ENCODE measurements at places on chromosomes 3 and 15.
A peak's percentile ranks its signal among the peaks of the same experiment; 100 is the strongest.

GRCh38 chr3:178568155-178568731 lies 32.0 kb downstream of the KCNMB2 start:
- no peak for DNase-seq

DNA sequence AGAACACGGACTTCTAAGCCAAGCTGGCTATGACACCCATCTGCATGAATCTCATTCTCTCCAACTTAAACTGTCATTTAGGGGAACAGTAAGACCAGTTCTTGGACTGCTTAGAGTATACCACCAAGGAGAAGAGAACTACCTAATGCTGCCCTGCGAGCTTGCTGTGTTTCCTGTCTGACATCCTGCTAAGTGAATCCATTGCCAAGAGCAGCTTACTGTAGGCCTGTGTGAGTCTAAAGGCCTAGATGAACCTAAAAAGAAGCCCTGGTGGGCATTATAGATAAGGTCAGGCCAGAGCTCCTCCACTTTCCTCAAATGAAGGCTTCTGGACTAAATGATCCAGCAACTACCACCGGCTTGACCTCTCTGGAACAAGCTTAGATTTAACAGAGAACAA lies 15.0 kb downstream of the LZTFL1 start:
- no peak for DNase-seq

GRCh38 chr3:36904641-36905040 lies 40.2 kb downstream of the TRANK1 start:
- DNase-seq = no peak

DNA sequence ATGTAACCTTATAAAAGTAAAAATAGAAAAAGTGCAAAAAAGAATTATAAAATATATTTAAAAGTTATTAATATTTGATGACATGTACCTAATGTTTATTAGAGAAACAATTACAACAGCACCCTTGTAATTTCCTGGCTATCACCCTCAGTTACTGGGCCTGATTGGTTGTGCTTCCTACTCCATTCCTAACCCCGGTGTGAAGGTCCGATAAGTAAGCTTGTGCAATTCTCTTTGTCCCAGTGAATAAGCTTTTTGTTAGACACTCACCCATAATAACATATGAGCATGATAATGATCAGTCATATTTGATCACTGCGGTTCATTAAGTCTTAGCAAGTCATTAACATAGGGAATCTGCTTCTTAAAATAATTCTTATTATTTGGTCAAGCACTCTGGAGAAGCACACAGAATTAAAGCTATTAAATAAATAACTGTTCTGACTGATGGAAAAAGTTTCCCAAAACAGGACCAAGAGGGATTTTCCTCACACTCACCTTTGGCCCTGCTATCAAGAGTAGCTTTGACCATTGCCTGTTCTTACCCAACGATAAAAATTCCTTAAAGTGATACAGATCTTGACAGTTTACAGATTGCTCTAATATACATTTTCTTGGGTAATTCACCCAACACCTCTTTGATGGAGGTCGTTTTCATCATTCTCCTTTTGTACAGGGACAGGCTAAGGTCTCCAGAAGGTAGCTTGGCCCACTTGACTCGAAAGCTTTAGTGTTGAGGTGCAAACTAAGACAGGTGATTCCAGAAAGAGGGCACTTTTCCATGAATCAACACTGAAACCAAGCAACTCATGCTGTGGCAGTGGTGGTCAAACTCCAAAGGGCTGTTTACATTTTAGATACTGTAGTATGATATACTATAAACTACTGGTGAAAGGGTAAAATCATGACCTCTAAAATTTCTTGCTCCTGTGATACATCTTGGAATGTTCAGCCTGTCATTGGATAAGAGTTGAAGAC lies 543.0 kb upstream of the KCNMB2 start:
- DNase-seq = no peak

DNA sequence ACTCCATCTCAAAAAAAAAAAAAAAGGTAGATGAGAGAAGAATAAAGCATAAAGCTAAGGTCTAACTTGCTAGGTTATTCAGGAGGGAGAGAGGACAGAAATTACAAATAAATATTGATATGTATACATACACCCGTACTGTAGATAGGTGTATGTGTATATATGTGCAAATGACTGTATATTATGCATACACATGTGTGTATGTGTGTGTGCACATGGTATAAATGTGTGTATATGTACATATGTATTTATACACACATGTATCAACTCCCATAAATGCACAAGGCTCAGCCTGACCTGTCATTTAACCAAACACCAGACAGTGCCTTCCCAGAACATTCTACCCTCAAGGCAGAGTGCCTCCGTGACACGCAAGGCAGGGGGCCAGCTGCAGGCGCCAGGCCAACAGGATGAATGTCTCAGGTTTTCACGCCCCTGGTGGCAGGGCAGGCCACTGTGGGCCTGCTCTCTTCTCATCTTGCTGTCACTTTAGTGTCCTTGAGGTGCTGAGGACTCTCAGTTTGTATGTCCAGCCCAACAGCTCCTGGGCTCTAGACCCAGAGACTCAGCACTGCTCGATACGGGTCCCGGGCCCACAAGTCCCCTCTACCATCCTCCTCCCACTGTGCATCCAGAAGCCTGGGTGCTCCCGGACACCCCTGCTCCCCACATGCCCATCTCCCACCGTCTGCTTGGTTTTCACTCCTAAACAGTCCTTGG lies 40.4 kb downstream of the TM2D3 start:
- no peak for DNase-seq

DNA sequence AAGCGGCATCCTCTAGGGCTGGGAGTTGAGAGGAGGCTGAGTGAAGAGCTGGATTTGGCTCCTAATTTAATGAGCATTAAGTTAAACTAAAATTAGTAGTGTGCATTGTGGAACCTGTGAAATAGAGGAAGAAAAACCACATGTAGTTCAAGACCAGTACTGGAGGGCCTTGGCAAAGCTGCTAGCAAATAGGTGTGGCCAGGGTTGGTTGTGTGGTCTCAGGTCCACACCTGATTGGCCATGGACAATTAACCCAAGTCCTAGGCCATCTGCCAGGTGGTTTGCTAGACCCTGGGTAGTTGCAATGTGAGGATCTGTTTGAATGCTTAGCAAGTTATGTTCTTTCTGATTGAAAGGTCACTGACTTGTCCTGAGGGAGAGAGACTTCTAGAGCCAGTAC lies 275.5 kb downstream of the PDCD6IP start:
- no peak for DNase-seq

DNA sequence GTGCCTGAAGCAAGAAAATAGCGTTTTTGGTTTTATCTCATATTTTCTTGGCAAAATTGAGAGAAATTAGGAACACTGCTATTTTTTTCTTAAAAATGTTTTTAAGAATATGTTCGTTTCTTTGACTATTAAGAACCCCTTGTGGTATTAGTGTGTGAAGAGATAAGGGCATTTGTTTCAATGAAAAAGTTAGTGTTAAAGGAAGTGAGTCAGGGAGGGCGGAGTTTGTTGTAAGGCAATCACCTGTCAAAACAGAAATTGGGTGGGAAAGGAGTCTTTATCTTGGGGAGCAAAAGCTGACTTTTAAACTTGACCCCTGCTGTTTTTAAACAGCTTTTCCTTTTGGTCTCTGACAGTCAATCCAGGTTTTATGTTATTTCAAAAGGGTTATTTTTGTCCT lies 4.2 kb downstream of the RAP2B start:
- DNase-seq = no peak

- no peak for DNase-seq
Measured at GRCh38 chr3:14153663-14154062, 24.7 kb downstream of the XPC start.

- no peak for DNase-seq
Measured at GRCh38 chr3:32009957-32010356, 28.4 kb downstream of the ZNF860 start.

- no peak for DNase-seq
Measured at GRCh38 chr3:73028803-73029202, 32.2 kb downstream of the PPP4R2 start.

DNA sequence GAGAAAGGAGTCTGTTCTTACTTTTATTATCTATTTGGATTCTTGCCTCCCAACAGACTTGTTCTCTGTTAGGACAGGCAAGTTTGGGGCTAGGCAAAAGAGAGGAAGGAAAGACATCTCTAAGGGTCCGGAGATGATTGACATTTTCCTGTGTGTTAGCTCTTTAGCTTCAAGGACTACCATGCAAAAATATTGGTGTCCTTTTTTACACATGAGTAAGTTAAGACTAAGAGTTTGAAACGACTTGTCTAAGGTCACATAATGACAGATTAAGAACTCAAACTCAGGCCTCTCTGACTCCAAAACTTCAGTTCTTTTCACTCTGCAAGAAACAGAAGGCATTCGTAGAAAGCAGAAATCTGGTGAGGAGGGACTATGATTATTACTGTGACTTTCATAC lies 5.9 kb downstream of the LMCD1 start:
- no peak for DNase-seq

DNA sequence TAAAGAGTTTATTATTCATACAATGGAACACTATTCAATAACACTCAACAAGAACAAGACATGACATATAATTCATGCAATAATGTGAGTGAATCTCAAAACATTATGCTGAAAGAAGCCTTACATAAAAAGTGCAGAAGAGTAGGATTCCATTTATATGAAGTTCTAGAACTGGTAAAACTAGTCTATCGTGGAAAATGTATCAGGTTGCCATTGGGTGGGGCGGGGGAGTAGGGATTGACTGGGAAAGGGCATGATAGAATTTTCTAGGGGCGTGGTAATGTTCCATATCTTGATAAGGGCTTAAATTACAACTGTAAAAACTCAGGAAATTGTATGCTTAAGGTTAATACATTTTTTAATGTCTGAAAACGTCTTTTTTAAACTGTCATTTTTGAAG lies 247.9 kb downstream of the SATB1 start:
- DNase-seq = no peak

DNA sequence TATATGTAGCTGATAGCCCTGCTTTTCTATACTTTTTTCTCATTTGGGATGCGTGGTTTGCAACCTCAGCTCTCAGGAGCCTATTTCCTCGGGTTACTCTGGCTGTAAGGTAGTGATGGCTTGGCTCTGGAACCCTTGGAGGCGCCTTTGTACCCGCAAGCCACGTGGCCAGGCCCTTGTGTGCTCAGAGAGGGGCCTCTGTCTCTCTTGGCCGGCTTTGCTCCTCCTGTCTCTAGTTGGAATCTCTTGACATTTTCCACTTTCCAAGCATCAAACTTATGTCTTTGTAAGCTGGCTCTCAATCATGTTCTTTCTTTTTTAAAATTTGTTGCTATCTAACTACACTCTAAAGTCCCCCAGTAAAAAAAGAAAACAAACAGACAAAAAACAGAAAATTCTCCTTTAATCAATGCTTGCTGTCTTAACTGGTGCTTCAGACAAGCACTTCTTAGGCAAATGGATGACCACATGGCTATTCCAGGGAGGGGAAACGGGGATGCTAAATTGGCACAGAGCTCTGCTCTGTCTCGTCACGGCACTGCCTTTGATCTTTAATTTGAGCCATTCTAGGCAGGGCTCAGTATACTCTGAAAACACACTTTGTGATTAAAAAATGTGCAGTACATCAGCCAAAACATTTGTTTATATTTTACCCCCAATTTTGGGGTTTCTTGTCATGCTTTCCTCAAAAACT lies 180.4 kb upstream of the NR2E3 start:
- no peak for DNase-seq

DNA sequence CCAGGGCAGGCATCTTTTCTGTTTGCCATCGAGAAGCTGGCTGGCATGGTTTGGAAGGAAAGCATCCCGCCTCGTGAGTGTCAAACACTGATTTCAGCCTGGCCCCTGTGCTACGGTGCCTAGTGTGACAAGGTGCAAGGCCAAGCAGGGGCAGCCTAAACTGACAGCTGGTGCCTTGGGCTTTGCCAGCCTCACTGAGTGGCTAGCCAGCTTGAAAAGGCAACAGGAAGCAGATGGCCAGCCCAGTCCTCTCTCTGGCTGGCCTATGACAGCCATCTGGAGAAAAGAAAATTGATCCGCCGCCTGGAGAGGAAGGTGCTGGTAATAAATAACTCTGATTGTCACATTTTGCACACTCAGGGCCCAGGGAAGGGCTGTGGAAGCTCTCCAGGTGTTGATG lies 52.2 kb downstream of the C3orf85 start:
- peak; percentile 67 for DNase-seq

GRCh38 chr15:84828086-84828908 lies 11.1 kb downstream of the ALPK3 start:
- DNase-seq = no peak

DNA sequence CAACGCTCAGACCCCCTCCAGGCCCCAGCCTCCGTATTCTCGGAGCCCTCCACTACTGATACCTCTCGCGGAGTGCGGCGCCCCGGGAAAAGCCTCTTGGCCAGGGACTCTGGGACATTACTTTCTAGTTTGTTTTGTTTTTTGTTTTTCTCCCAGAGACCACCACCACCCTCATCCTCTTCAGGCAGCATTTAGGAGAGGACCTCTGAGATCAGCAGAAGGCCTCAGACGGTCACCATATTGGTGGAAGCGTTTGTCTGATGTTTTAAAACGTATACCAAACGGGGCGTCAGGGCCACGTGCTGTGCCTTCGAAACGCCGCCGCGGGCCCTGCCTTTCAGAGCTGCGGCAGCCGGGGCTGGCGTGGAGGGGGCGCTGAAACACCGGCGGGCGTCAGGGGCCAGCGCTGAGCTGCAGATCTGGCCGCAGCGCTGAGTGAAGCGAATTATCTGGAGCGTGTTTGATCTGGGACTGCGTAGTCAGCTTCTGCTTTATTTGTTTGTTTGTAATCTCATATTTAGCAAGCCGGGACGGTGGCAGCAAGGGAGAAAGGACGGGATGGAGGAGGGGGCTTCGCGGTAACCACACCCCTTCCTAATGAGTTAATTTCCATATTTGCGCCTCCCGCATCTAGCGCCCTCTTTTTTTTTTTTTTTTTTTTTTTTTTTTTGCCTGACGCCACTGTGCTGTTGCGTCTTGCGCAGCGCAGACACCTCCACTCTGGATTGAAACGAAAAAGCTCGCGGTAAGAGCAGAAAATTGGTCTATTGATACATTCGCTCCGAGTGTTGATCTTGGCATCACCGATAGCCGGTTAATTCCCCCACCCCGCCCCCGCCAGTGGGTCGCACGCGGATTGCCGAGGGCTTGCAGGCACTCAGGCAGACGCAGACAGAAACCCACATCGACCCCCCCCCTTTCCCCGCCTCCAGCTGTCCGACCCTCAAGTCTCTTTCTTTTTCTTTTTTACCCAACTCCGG lies 14.9 kb downstream of the SOX2 start:
- DNase-seq = peak; percentile 75

GRCh38 chr15:89783111-89783860 lies 7.2 kb downstream of the MESP2 start:
- DNase-seq = no peak

DNA sequence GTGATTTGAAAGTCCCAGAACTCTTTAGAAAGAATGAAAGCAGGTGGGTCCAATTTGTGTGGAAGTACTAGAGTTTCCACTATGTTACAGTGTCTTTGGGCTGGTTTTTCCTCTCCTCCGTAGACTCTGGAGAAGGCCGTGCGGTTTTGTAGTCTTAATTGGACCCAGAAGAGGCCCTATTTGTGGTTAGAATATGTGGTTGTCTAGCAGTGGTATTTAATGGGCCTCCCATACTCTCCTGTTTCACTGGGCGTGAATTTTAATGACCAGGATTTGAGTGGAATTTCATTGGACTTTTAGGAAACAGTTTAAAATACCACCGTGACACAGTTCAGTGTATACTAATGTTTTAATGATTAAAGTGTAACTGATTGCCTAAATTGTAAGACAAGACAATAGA lies 182.3 kb downstream of the BBX start:
- DNase-seq = no peak

GRCh38 chr15:79136434-79137046 lies 46.0 kb upstream of the RASGRF1 start:
- no peak for DNase-seq
